NCI-H1105 treated with DMSO at 0.1 percent for 48 hours (cell line): ENCODE measurements at places on chromosomes 7 and 10.

DNA sequence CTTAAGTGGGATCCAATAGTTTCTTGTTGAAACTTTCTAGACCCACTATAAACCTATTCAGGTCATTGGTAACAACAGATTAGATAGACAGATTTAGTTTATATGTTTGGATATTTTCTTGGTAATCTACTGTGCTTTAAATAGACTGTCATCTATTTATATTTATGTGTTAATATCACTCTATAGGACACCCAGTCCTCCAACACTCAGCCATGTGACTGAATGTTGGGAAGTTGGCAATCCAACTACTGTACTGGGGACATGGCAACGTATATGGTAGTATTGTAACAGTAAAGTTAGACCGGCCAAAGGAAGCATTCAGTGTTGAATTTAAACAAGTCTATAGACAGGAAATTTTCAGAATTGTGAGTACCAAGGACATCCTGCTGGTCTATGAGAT lies 42.6 kb upstream of the HECTD2 start:
- DNase-seq: no peak

DNA sequence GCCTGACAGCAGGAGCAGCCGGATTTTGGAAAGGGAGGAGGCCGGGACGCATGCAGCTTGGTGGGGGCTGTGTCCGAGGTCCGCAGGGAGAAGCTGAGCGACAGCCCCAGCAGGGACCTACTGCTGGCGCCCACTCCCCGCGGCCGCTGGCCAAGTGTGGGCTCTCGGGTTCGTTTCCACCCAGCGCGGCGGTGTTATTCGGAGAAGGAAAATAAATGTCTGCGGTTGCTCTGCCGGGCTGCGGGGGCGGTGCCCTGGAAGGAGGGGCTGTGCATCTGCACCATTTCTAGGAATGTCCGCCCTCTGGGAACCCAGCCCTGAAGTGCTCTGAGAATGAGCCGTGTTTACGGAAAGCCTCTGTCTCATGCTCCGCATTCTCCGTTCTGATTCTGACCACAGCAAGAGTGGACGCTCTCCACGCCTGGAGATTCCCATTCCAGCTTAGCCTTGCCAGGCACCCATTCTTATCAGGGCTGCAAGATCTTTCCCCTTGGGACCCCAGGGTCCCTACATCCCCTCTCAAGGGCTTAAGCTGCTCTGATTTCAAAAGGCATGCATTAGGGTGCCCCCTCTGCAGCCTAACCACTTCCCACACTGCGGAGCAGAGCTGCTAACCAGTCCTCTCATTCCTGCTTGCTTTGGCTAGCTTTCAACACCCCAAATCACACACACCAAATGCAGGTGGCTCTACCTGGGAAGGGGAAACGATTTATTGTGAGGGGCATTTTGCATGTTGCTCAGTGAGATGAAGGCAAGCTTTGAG lies 256.6 kb upstream of the GLI3 start:
- DNase-seq: peak; percentile 4

DNA sequence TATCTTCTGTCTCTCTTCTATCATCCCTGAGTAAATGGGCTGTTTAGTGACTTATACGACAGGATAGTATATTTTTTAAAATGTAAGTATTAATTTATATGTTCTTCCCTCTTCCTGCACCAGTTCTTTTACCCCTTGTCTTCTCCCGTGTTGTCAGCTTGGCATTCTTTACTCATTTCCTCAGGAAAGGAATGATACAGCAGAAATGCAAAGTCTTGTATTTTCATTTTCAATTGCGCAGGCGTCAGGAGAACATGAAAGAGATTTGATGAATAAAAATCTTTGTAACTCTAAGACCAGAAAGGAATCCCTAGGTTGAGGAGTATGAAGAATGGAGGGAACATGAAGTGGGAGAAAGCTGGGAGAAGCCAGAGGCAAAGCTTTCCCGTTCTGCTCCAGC lies 18.8 kb upstream of the VPS41 start:
- no peak for DNase-seq

GRCh38 chr7:92813390-92814024 lies 22.9 kb downstream of the CDK6 start:
- peak; percentile 47 for DNase-seq
